ENCODE measurements at places on chromosomes 6 and 20.

DNA sequence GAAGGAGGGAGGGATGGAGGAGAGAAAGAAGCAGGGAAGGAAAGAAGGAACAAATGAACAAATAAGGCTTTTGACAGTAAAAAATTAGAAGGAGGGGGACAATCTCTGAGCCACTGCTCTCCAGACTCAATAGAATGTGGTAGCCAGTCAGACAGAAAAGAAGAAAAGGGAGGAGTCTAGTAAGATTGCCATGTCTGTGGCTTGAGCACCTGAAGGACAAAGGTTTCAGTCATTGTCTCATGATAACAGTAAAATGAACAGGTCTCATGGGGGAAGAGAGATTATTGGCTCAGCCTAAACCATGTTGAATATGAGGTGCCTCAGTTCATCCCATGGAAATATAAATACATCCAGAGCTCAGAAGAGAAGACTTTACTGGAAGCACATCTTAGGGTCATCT lies 14.0 kb upstream of the LOC128125822 start:
- no peak for DNase-seq

DNA sequence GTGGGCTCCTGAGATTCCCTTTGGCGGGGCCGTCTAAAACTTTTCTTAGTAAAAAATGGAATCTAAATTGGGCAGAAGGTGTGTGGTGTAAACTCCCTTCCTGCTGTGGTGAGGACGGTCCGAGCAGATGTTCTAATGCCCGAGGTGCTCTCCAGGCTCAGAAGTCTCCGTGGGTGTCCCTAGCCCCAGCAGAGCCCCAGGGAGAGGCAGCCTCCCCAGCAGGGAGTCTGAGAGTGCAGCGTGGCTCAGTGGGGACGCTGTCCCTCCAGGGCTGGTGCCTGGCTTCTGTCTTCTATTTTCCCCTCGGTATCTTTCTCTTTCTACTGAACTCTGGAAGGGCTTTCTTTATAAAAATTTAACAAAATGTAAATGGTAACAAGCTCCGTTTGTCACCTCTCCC lies 208.2 kb downstream of the SMOC2 start:
- DNase-seq: no peak

GRCh38 chr20:54345821-54346220 lies 129.6 kb upstream of the DOK5 start:
- no peak for DNase-seq

GRCh38 chr6:3419624-3420272 lies 37.1 kb downstream of the SLC22A23 start:
- no peak for DNase-seq

- DNase-seq: no peak
These were observed 721.4 kb downstream of the CBLN4 start for GRCh38 chr20:55283889-55284288.

DNA sequence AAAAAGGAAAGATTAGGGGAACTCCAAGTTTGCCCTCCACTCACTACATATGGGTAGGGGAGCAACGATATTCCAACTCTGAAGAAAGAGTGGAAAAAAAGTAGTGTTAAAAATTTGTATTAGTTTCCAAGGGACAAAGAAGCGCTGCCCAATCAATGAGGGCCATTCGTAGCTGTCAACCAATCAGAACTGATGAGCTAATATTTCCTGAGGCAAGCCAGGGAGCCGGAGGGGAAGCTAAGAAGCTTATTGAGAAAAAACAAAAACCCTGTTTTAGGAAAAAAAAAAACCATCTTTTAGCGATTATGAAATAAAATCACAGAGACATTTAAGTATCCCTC lies 59.5 kb downstream of the TRIM38 start:
- no peak for DNase-seq

- no peak for DNase-seq
These were observed 596 bp downstream of the GATA5 start for GRCh38 chr20:62475027-62475771.

GRCh38 chr20:11112832-11113231 lies 439.0 kb upstream of the JAG1 start:
- DNase-seq: no peak

GRCh38 chr20:20366876-20367574 lies 879 bp upstream of the INSM1 start:
- DNase-seq: no peak

DNA sequence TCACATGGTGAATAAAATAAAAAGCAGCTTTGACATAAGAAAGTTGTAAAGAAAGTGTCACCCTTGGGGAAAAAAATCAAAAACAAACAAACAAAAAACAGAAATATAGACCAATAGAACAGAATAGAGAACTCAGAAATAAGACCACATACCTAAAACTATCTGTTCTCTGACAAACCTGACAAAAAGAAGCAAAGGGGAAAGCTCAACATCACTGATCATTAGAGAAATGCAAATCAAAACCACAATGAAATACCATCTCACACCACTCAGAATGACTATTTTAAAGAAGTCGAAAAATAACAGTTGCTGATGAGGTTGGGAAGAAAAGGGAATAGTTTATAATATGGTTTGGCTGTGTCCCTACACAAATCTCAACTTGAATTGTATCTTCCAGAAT lies 159.1 kb downstream of the TINAG start:
- no peak for DNase-seq

DNA sequence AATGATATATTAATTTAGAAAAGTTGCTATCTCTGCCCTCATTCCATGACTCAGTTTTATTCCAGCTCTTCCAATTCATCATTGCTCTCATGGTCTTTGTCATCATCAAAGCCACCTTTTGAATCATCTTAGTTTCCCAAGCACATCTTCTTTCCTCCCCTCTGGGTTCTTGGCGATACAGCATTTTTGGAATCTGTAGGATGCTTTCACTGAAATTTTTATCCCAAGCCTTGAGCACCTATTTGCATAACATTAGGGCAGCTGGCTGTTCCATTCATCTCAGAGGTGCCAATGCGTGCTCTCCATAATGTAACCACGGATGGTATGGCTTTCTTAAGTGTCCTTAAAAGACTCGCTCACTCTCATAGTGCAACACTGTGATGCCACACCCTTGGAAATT lies 100.4 kb downstream of the SNX5 start:
- no peak for DNase-seq

DNA sequence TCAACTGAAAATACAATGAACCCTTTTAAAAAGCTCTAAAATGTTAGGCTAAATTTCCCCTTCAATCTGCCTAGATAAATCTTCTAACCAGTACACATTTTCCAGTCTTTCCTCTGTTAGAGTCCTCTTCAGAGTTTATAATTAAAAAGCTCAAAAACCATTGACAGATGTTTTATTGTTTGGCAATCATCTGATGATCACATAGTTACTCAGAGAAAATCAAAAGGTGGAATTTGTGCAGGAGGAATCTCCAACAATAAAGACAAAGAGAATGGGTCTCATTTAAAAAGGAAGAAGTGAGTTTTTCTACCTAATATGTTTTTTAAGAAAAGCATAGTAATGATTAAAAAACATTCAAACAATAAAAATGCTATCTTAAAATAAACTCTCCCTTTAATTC lies 3.1 kb downstream of the TRAPPC3L start:
- DNase-seq: no peak

- no peak for DNase-seq
These were observed 96.4 kb downstream of the RPS12 start for GRCh38 chr6:132910759-132911158.

DNA sequence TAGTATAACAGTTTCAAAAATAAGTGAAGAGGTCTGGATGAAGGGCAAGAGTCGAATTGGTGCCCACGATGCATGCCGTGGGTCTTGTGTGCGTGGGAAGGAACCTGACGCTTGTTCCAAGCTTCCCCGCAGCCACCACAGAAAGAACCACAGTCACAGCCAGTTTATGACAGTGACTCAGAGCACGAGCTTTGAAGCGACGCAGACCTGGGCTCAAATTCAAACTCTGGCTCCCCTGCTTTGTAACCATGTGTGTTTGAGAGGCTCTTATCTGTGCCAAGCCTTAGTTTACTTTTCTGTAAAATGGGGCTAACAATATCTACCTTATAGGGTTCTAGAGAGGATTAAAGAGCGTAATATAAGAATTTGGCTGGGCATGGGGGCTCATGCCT lies 65.5 kb downstream of the SYNJ2 start:
- peak; percentile 42 for DNase-seq

DNA sequence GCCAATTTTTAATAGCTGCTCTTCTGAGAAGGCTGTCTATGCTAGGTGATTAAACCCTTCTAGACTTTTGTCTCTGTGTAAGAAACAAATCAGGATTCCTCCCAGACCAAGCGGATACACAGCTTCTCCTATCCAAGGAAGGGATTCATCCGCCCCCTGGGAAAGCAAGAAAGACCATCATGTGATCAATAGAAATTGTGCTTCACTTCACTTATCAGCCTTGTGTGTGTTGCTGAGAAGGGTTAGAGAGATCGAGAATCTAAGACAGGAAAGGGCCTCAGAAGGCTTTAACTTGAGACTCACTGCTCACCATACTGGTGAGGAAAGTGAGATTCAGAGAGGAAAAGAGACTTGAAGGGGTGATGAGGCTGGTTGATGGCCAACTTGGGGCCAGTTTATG lies 1.5 kb downstream of the ABCC10 start:
- DNase-seq: no peak

DNA sequence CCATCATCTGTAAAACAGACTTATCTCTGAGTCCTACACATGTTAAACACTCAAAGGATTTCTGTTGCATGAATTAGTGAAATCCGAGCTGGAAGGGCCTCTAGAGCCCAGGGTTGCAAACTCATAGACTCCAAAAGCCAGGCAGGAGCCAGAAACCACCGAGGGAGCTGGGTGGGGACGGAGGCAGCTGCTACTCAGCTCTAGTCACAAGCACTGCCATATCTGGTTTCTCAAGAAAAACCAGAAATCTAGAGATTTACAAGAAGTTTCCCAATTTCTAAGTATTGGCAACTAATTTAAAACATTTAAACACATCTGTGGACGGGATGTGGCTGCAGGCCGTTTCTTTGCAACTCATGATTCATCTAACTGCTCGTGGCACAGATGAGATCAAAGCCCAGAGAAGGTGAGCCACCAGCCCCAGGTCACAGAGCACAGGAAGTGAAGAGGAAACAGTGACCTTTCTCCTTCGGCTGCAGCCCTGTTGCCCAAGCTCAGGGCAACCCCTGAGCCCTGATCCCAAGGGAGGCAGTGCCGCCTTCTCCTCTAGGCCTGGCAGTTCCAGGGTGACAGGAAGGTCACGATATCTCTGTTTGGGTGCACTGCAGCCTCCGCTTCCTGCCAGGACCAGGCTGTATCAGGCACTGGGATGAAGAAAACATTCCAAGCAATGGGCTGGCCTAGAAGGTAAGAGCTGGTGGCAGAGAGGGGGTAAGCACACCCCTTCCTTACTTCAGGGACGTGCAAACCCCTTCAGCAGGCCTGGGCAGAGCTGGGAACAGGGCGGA lies 26.4 kb upstream of the PTGIS start:
- DNase-seq: no peak

GRCh38 chr6:2396846-2397630 lies 151.6 kb upstream of the GMDS start:
- DNase-seq: no peak

GRCh38 chr20:16363506-16364319 lies 209.5 kb downstream of the KIF16B start:
- no peak for DNase-seq

DNA sequence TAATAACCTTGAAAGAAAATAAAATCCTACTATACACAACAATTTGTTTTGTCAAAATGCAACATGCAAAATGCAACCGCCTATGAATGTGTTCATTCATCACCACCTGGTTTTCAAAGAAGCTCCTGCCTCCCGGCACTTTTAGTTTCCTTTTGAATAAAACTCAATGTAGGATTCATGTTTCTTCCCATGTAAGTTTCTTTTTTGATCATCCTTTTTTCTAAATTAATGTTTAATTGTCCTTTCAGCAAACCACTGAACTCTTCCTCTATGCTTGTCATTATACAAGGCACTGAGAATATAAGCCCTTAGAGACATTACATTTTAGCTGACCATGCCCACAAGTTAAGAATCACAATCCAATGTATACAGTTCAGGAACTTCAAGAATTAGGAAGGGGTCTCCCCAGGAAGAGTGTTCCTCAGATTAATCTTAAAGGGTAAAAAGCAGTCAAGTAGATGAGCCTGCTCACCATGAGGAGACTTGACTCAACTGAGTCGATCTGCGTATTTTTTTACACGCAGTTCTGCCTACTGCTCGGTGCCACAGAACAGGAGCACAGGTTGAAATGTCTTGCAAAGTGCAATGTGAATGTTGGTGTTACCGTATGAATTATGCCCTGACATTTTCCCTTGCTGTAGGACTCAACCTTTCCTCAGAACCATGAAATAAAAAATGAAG lies 7.2 kb upstream of the THEMIS start:
- DNase-seq: no peak

GRCh38 chr6:25601800-25602673 lies 50.0 kb upstream of the SCGN start:
- DNase-seq: no peak

- DNase-seq: no peak
These were observed 15.1 kb downstream of the SRSF6 start for GRCh38 chr20:43472671-43473380.

- no peak for DNase-seq
These were observed 26.8 kb upstream of the TCFL5 start for GRCh38 chr20:62888406-62888805.

GRCh38 chr20:53287357-53288042 lies 306.1 kb downstream of the ZNF217 start:
- DNase-seq: no peak

- DNase-seq: no peak
These were observed 212.9 kb downstream of the PLCB4 start for GRCh38 chr20:9281803-9282202.

DNA sequence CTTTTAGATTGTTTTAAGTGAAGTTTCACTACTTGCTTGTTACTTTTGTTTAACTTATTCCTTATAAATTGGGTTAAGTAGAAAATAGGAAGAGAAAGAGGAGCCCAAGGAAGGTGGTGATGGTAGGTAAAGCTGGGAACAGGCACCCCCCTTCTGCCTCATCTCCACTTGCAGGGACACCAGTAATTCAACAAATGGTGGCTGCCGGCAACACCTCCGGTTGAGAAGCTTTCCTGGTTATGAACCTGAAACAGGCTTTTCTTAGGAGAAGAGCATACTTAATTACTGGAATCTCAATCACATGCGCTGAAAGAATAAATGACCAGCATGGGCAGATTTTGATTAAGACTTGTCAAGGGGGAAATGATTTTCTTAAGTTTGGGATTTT lies 158.9 kb upstream of the ZNF217 start:
- DNase-seq: no peak

- no peak for DNase-seq
These were observed 285.0 kb downstream of the KHDC1L start for GRCh38 chr6:72940265-72940664.

GRCh38 chr6:4906293-4907276 lies 97.3 kb downstream of the RPP40 start:
- no peak for DNase-seq

- no peak for DNase-seq
These were observed 38.8 kb downstream of the BMP2 start for GRCh38 chr20:6806275-6806674.

DNA sequence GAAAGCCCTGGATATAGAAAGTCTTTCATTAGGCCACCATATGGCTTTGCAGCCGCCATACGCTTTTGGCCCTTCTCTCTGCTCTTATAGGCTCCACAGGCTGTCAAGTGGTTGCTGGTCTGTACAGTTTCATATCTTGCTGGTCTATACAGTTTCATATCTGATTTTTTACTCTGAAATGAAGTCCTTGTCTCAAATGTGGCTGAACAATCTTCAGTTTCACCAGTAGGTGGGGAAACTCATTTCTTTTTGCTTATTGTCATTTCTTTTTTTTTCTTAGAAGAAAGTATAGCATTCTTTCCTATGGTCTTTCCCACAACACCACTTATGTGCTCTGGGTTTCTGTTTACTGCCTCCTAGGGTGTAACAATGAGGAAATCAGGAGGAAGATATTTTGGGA lies 771.4 kb upstream of the MMS22L start:
- no peak for DNase-seq
